ENCODE measurements at places on chromosomes 2 and 18. TPM values are rescaled to one million over a fixed set of nuclear protein-coding genes. Genes with fewer than 3 reads are reported as not detected.

- DNase-seq: no peak
Measured at GRCh38 chr2:69046221-69046662, 33.3 kb downstream of the ANTXR1 start.

DNA sequence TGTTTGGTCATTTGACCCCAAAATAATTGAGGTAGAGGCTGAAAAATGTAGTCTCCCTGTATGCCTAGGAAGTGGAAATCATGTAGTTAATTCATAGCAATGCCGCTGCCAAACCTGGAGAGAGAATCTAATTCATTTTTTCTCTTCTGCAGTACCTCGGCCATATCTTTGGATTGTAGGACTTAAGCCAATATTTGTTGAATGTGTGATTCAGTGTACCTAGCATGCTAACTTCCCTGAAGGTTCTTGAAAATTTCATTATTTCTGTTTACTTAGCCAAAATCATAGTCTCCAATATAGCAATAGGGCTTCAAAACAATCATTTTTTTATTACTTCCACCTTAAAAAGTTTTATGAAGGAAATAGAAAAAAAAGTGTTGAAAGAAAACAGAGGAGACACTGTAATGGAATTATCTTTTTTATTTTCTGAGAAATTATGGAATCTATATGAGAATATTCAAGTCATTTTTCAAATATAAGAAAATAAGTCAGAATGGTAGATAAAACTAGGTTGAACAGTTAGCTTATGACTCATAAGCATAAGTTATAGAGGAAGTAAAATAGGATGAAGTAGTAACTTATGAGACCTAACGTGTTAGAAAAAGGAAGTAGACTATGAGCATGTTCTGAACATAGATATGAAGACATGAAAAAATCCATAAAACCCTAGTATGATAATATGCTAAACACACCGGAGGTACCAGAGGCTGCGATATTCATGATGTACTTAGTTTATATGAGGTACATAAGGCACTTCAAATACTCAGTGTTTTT is 35.2 kb upstream of the CDH19 start:
- no peak for DNase-seq

- DNase-seq: no peak
Measured at GRCh38 chr2:58720033-58720769, 479.1 kb upstream of the FANCL start.

DNA sequence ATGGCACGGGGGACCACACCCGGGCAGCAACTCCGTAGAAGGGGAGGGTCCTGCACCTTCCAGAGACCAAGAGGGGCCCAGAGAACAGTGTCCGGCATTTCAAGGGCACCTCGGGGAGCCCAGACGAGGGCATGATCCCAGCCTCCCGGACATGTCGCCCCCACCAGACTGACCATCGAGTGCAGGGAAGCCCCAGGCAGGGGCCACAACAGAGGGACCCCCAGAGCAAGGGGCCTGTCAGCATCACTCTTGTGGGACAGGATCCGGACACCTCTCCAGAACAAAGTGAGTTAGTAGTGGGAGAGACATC is 50.4 kb upstream of the CTDP1 start:
- peak; percentile 31 for DNase-seq

Gene ACTG2
- 391 TPM for total RNA-seq

DNA sequence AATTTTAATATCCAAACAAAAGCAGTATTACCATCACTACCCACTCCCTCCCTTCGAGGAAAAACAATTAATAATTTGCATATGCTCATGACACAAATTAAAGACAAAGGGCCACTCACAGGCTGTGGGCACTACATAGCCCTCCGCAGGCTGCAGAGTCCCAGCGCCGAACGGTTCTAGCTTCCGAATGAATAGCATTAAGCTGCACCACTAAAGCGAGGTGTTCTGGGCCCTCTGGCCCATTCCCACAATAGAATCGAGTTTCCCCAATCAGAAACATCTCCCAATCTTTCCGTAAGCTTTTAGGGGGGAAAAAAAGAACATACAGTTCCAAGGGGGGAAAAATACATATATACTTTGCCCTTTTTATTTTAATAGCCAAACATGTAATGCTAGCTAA is 14.5 kb upstream of the SIX3 start:
- no peak for DNase-seq

Data from mucosa of descending colon (tissue), 3 donors.